Activated naive CD4-positive, alpha-beta T cell (primary cell): ENCODE measurements at places on chromosomes 2 and 18.

GRCh38 chr2:34105006-34105767, 506.1 kb upstream of the FAM98A start:
- no peak for DNase-seq

DNA sequence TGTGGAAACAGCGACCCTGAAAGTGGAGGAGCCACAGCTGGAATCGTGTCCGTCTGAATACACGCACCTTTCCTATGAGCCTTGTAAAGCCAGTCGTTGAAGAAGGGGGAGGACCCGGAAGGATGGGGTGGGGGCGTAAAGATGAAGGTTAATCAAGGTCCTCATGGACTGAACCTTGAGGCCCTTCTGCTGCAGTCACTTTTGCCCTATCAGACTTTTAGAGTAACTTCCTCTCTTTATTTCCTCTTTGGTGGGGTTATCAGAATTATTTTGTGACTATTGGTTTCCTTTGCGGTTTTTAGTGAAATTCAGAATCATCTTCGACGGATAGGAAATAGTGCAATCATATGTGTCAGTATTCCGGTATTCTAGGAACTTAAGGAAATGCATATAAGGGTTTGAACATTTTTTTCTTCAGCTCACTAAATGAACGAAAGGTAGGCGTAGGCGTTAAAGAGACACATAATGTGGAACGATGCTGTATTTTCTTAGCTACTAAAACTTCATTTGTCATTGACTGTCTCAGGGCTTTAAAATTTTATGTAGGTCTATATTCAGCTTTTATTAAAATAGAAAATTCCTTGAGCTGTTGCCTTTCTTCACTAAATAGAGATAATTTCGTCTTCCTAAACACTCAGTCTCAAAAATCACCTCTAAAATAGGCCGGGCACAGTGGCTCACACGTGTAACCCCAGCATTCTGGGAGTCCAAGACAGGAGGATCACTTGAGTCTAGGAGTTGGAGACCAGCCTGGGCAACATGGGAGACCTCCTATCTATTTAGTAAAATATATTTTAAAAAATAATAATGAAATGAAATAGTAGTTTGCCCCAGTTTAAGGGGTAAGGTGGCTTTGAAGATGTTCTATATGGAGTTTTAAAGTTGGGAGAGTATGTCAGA, 1.4 kb upstream of the YES1 start:
- DNase-seq, result no peak

DNA sequence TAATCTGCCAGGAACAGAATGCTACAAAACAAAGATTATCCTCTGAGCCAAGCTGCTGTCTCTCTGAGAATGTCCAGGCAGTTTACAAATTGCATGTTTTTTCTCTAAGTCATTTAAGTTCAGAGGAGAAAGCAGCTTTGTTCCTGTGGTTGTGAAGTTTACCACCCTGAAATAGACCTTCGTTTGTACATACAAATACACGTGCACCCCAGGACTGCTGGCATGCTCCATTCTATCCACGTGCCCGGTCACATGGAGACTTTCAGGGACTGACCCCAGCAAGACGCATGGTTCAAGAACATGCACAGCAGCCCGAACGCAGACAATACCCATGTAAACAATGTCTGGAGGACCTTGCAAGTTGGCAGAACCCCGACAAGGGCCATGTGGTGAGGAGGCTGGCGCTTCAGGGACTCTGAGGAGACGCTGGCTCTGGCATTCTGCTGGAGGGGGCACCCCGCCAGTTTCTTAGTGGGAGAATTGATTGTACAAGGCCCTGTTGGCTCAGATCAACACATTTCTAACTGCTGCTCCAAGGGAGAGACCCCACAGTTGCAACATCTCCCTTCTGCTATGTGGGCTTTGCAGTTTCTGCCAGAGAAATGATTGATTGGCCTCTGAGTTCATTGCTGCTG, 33.3 kb downstream of the FAM178B start:
- DNase-seq, result no peak

DNA sequence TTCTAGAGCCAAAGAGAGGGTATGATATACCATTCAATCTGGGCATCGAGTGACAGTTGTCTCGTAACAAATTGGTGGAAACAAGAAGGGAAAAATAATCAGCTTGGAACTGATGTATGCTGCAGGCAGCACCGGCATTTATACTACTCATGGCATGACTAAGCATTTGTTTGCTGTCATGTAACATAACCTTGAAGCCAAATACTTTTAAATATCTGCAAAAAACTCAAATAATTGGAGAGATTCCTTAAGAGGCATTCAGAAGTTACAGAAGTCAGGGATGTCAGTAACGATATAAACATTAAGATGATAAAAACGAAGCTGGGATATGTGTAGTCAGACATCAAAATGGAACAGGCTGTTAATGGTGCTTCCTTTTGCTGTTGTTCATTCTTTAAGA, 157.3 kb upstream of the MMADHC start:
- DNase-seq, result no peak

- DNase-seq, result no peak
These were observed 1590.0 kb upstream of the LRRTM1 start for GRCh38 chr2:81894451-81894990.

GRCh38 chr18:69658103-69658502, 257.4 kb downstream of the DOK6 start:
- no peak for DNase-seq

DNA sequence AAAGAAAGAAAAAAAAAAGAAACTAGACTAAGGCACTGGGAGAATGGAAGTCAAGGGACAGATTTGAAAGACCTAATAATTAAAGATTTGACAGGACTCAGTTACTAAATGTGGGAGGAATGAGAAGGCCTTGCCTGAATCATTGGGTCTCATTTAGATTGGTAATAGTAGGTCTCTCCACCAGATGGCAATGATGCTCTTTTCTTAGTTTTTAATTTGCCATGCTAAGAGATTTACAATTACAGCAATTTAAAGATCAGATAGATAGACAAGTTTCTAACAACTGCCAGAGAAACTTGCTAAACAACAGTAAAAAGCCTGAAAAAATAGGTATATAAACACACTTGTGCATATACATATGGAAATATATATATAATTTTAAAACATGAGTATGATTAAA, 153.0 kb downstream of the TMEM247 start:
- no peak for DNase-seq

DNA sequence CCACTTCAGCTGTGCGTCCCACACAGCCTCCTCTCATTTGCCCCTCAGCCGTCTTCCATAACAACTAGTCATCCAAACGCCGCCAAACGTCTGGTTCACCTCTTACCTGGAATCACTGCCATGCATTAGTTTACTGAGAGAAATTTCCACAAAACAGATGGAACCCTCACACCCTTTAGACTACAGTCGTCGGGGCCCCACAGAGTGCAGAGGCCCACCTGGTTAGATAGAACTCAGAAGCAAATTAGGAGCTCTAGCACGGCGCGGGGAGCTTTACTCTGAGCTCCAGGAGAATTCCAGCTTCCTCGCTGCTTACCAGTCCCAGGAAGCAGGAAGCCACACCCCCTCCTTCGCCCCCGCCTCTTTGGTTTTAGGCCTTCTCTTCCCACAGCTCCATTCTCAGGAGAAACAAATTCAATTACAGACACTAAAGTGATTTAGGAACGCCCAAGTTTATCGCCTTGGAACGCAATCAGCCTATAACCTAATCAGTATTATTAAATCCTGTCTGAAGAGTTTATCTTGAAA, 9.4 kb downstream of the RNU2-63P start:
- no peak for DNase-seq

- no peak for DNase-seq
These were observed 188.7 kb upstream of the HNMT start for GRCh38 chr2:137775529-137775928.

- DNase-seq, result no peak
These were observed 25.0 kb downstream of the REL start for GRCh38 chr2:60906395-60906794.

- DNase-seq, result no peak
These were observed 43.1 kb upstream of the ENOSF1 start for GRCh38 chr18:755506-755905.

DNA sequence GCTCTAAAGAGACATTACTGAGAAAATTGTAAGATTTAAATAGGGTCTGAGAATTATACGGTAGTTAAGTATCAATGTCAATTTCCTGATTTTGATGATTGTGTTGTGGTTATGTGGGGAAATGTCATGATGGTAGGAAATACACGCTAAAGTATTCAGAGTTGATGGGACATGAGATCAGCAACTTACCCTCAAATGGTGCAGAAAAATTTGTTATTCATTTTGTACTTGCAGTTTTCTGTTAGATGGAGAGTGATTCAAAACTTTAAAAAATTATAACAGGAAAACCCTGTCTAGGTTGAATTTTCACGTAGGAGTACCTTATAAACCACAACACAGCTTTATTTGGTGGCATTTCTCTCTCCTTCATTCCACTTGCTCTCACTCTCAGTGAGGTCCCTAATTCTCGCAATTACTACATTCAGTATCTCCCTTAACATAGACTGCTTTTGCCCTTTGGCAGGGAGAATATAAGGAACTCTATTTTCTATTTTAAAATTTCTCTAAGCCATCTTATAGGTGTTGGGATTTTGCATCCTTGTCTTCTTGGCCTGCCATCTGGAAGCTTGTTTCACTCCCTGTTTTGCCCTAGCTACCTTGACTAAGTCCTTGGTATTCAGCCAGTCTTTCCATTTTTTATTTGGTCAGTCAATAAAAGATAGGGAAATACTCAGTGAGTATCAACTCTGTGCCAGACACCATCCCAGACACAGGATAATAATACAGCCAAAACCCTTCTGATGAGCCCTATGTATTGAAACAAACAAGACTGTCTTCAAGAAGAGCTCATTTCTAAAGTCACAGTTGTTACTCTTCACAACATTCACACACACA, 550.6 kb upstream of the ACVR2A start:
- DNase-seq, result no peak

DNA sequence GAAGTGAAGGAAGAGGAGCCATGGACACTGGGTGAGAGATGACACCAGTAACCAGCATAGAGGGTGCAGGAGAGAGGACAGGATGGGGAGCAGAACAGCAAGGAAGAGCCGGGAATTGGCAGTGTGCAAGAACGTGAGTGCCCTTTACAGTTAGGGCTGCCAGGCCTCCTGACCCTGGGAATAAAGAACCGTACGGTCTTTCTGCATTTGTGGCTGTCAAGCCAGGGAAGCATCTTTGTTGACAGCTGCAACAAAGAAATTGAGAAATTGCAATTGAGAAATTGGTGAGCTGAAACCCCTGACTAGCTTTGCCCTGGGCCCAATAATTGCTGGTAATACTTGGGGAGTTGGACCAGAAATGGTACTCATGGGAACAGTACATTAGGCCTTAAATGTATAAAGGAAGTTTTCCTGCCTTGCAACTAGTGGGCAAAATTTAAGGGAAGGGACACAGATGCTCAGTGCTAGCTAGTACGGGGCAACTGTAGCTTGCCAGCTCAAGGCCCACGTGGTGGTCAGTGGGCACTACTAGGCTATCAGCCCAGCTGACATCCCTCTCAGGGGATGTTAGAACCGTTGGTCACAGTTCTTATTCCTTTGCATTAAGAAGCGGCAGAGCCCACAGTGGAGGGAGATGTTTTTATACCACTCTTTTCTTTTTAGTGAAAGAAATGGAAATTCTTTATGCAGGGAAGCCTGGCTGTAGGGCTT, 56.6 kb downstream of the KCTD18 start:
- no peak for DNase-seq

DNA sequence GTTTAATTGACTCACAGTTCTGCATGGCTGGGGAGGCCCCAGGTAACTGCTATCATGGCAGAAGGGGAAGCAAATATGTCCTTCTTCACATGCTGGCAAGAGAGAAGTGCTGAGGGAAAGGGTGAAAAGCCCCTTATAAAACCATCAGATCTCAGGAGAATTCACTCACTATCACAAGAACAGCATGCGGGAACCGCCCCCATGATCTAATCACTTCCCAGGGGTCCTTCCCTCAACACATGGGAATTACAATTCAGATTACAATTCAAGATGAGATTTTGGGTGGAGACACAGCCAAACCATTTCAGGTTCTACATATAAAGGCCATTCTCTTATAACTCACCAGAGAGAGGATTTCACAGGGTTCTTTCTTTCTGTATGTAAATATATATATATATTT, 62.9 kb downstream of the VRK2 start:
- no peak for DNase-seq

GRCh38 chr2:106782681-106783080, 103.3 kb downstream of the ST6GAL2 start:
- DNase-seq, result no peak
